Activated CD4-positive, alpha-beta T cell treated with anti-CD3 and anti-CD28 coated beads for 48 hours (primary cell): ENCODE measurements at places on chromosomes 1 and 21.

DNA sequence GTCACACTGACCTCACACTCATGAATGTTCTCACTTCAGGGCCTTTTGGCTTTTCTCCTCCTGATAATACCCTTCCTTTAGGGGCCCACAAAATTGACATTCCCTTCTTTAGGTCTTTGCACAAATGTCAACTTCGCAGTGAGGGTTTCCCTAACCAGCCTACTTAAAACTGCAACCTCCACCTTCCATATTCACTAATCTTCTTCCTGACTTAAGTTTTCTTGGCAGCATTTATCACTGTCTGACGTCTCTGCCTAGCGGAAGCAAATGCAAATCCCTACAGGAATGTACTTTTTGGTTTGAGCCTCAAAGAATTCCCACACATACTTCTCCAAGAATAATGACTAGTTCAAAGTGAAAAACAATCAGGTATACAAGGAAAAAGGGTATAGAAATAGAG, 32.8 kb downstream of the INTS7 start:
- no peak for DNase-seq

DNA sequence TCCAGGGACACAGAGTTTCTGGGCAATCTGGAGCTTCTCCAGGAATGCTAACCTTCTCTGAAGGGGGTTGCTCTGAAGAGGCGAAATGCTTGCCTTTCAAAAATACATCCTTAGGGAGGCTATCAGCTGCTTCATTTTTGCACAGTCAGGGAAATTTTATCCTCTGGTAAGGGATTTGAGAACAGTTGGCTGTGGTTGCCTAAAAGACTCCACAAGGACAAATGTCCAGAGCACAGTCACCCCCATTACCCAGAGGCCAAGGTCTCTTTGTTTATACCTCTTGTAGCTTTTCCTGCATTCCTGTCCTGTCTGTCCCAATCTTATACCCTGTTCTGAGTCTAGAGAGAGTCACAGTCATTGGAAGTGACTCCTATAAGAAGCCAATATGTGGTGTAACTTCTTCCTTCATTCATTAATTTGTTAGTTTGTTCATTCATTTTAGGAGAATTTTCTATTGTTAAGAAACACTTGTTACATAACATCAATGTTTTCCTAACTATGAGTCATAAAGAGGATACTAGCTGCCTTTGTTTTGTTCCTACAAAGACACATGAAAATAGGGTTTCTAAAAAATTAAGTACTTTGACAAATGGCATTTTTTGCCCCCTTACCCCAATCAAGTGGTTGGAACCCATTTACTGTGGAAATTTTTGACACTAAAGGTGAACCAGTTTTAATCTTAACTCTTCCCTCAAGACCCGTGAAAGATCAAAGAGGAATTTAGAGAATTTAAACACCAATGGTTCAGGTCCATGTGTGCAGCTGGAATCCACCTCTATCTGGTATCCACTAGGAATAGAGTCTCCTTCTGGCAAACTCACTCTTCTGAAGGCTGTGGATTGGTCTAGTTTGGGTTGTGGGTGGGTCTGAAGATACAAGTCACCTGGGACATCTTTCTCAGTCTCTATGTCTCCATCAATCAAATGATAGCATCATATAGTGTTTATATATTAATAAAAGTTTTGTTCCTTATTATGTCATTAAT, 47.1 kb downstream of the GPR88 start:
- DNase-seq = no peak

- DNase-seq = no peak
These were observed 10.5 kb downstream of the AGL start for GRCh38 chr1:99860703-99861102.

DNA sequence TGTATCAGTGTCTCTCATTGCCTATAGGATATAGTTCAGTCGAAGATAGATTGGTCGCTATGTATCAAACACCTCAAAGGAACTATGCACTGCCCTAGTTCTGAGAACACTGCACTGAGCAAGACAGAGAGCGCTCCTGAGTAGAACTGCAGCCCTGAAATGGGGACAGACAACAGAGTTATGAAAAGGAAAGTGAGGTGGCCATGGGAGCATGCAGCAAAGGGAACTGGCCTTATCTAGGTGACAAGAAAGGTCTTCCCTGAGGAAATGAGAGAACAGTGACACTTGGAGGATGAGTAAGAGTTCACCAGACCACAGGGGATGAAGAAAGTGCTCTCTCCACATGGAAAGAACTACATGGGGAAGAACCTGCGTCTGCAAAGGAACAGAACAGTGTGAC, 7.5 kb upstream of the G0S2 start:
- DNase-seq = no peak

- no peak for DNase-seq
These were observed 21.7 kb downstream of the ARHGEF10L start for GRCh38 chr1:17561247-17561548.

DNA sequence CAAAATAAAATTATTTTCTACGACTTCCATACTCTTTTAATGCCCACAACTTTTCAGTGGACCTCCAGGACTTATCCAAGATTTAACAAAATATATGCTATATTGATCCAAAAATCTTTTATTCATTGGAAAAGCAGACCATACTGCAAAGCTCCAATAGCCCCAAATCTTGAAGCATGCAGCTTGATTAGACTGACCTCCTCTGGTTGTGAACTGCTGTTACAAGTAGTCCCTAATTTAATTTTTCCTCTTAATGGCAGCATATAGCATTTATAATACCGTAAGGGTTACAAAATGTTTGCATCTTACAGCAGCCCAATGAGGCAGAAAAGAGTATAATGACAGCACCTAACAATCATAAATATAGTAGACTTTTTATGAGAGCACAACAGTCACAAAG, 49.8 kb downstream of the TPR start:
- peak; percentile 6 for DNase-seq

GRCh38 chr1:106980121-106980520, 76.4 kb upstream of the PRMT6 start:
- no peak for DNase-seq

DNA sequence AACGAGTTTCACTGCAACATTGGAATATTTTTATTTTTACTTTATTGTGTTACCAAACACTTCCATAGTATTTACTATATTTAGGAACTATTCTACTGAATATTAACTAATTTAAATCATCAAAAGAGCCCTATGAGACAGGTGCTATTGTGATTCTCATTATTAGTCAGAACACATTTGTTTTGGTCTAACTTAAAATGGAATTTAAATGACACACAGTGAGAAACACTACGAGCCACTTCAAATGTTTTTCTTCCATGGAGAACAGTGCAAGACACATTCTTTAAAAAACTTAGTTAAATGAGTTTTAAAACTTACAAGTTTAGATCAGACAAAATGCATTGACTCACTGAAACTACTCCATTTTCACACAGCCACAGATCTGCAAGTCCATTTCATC, 6.6 kb upstream of the TRAF3IP3 start:
- no peak for DNase-seq

- no peak for DNase-seq
These were observed 1563.2 kb downstream of the KCNT2 start for GRCh38 chr1:195045072-195045471.

DNA sequence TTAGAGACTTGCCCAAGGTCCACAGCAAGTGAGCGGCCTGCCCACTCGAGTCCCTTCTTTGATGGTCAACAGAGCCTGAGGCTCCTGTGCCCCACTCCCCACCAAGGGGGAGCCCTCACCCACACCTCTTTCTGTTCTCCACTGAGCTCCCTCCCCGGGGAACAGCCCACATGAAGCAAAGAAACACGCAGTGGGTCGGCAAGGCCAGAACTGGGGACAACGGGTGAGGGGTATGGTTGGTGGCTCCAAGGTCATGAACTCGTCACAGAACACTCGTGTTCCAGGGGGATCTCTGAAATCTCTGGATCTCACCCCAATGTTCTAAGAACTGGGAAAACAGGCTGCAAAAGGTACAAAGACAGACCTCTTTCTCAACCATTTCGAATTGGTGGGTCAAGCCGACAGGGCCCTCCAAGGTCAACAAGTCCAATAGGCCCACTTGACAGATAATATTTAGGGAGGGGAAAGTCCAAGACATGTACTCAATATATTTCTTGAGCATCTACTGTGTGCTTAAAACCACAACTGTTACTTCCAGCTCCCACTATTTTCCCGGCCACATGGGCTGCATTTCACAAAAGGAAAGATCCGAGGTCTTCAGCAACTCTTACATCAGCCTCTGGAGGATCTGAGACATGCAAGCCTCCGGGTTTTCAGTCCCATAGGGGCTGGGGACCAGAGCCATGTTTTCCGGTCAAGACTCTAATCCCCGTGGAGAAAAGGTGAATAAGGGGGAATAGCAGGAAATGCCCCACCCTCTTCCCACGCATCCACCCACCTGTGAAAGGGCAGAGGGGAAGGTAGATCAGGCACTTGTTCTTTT, 1.1 kb upstream of the RAP1GAP start:
- no peak for DNase-seq

- no peak for DNase-seq
These were observed 289.8 kb upstream of the POU3F1 start for GRCh38 chr1:38336301-38336923.

GRCh38 chr21:34722684-34723300, 54.0 kb downstream of the CLIC6 start:
- peak; percentile 44 for DNase-seq

GRCh38 chr1:13539683-13540082, 25.9 kb upstream of the LRRC38 start:
- DNase-seq = no peak

GRCh38 chr1:166169182-166169581, 2.4 kb upstream of the FAM78B start:
- no peak for DNase-seq

- no peak for DNase-seq
These were observed 100.7 kb upstream of the SLC25A33 start for GRCh38 chr1:9438431-9439073.
